NCI-H446 (cell line): ENCODE measurements at places on chromosomes 4 and X.

- no peak for DNase-seq
These were observed 1.2 kb upstream of the TREX2 start for GRCh38 chrX:153446950-153447580.

DNA sequence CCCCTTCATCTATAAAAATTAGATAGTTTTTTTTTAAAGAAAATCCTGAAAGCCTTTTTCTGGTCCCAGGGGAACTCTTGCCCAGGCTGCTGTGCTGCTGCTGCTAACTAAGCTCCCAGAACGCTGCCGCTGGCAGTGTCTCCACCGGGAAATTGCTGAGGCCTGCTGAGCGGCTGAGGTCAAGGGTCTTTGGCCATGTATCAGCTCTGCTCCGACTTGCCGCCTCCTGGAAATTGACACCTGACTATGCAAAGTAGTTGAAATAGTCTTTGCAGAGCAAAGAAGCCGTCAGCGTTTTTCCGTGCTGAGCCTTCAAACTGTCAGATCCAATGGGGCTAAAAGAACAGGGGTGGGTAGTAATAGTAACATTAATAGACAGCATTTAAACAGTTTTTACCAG, 839 bp downstream of the QDPR start:
- no peak for DNase-seq

GRCh38 chrX:106220177-106220576, 52.1 kb downstream of the PWWP3B start:
- no peak for DNase-seq

DNA sequence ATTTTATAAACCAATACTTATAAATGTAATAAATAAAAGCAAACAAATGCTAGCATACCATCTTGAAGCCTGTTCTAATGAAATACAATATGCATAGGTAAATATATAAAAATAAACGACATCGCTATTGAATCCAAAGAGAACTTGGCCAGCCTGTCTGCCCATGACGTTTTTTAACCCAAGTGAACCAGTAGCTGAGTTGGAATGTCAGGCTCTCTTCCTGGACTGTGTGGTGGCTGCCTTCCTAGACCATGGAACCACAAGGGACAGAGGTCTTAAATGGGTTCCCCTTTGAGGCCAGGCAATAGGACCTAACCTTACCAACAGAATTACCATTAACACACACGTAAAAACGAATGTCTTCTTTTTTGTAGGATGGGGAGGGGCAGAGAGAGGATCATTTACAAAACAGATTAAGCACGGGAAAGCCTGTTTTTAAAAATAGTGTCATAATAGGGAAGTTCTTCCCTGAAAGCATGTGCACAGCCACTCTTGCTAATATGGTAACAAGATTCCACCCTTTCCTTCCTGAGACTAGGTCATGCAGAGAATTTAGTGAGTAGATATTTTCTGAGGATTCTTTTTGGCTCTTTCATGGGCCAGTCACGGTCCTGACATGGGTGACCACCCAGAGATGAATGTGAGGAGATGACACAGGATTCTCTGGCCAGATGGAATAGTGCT, 69.4 kb upstream of the ACSL1 start:
- DNase-seq = no peak

- DNase-seq = peak; percentile 19
These were observed 391 bp upstream of the PHKA1 start for GRCh38 chrX:72714478-72714916.

- DNase-seq = no peak
These were observed 91.1 kb downstream of the PPP3CA start for GRCh38 chr4:101256222-101256621.

DNA sequence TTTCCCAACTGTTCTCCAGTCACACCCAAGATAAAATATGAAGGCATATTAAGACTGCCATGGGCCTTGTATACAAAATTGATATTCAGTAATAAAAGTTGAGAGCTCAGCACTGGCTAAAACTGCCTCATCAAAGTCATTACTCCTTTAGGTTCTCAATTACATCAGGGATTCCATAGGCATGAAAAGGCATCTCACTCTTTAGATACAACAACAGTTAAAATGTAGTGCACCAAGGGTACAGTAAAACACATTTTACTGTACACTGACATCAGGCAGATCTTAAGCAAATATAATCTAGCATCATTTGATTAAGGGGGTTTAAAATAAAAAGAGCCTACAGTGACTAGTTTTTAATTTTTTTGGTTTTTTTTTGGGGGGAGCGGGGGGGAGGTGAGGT, 107.7 kb downstream of the PPP3CA start:
- DNase-seq = no peak

DNA sequence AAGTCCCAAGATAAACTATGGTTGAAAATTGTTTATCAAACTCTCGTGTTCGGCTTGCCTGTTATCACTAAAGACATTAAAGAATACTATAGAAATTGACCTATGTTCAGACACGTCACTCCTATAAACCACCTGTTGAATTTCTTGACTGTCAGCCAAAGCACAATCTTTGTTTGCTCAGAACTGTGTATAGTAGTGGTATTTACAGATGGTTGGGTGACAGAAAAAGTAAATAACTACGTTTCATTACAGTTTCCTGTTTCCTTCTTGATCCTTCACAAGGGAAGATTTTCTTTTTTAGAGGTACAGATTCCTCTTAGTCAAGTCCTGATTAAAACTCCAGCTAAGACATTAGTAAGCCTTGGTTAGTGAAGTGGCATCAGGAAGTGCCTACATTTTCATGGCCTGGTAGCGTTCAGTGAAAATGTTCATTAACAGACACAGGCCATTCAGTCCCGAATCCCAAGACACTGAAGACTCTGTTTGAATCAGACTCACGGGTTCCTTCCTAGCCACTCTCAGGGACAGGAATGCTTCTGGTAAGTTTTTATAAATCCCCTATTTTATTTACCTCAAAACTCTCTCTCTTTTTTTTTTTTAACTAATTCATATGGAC, at the start of gene SMIM31:
Gene SMIM31 (plus strand): TSS at position 259 of the 616 bp plus-strand sequence. CDS start 16,313 bp downstream, outside the sequence.
- DNase-seq = no peak

DNA sequence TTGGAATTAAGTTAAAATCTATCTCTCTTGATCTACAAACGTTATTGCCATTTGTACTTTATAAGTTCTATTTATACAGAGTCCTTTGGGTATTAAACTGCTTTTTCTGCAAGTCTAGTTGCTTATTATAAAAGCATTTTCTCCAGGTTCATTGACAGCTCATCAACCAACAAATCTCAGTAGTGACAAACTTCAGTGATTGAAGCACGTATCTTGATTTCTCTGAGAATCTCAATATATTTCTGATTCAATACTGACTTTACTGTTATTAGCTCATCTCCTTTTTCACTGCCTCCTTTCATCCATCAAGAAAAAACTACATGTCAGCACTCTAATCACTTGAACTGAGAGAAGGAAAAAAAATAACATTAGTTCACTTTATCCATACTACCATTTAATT, 630.2 kb downstream of the ARAP2 start:
- no peak for DNase-seq

GRCh38 chr4:110793890-110794554, 171.1 kb upstream of the PITX2 start:
- peak; percentile 25 for DNase-seq

GRCh38 chrX:24332878-24333277, 19.0 kb upstream of the SUPT20HL2 start:
- DNase-seq = no peak

DNA sequence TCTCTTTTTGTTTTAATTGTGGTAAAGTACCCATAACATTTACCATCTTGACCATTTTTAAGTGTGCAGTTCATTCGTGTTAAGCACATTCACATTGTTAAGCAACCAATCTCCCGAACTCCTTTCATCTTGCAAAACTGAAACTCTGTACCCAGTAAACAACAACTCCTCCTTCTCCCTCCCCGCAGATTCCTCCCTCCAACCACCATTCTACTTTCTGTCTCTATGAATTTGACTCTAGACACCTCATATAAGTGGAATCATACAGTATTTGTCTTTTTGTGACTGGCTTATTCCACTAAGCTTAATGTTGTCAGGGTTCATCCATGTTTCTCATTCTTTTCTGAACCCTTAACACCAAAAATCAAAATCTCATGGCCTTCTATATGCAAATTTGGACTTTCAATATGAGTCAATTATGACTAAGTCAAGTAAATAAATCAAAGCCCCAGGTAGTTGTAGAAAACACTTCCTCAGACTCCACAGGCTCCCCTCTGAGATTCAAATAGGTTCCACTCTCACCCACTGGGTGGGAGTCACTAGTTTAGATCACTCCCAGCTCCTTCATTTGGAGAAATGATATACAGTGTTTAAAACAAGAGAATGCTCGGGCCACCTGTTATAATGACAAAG, 9.8 kb upstream of the RTL5 start:
- DNase-seq = no peak

DNA sequence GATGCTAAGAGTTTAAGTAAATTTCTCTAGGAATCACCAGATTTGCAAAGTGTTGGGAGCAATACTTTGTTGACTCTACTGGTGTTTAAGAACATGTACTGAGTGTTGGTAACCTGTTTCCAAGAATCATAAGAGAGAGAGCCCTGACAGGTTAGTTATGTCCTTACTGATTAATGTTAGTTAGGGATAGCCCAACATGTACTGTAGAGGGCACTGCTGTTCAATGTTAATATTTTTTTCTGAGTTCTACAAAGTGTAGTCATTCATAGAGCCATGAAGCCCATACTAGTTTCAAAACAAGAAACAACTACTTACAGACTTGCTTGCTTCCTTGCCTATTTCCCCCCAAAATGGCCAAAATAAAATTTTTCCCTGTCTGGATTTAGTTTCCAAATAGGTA, 11.9 kb downstream of the TMPRSS11D start:
- DNase-seq = peak; percentile 51

GRCh38 chrX:154317391-154317995, 21.9 kb downstream of the TKTL1 start:
- DNase-seq = peak; percentile 16

DNA sequence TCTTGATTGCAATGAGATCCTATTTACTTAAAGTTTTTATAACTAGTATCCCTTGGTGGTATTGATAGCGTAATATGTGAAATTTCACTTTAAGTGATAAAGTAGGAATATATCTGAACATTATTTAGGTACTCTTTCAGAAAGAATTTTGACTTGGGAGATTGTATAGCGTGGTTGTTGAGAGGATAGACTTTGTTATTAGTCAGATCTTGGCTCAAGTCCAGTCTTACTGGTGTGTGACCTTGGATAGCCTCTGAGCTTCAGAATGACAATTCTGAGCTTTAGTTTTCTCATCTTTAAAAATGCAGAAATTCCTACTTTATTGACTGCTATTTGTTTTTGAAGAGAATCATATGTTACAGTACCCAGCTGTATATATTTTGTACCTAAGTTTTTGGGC, 32.6 kb downstream of the DCK start:
- peak; percentile 63 for DNase-seq

DNA sequence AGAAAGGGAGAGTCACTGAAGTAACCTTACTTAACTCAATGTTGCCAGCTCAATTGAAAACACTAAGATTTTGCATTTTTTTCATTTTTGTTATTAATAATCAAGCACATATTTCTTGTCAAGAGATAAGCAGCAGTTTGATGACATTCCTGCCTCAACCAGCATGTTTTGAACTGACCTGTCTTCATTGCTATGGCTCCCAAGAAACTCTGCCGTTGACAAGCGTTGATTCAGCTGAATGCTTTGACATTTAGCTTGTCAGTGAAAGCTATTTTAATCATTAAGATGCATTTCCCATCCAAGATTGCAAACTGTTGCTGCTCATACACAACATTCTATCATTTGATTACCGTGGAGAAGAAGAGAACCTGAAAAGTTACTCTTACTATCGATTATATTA, 5.9 kb downstream of the NAA11 start:
- DNase-seq = no peak

- peak; percentile 46 for DNase-seq
These were observed 76.4 kb downstream of the CLCN4 start for GRCh38 chrX:10233173-10233572.

- peak; percentile 52 for DNase-seq
These were observed 866 bp upstream of the EMD start for GRCh38 chrX:154378059-154378798.

- DNase-seq = no peak
These were observed 11.8 kb upstream of the SHISA3 start for GRCh38 chr4:42385516-42385915.

- no peak for DNase-seq
These were observed 162.5 kb downstream of the GASK1B start for GRCh38 chr4:158010361-158010760.

GRCh38 chr4:150436598-150437370, 145.2 kb upstream of the MAB21L2 start:
- no peak for DNase-seq

- DNase-seq = no peak
These were observed 70.6 kb downstream of the MTMR1 start for GRCh38 chrX:150763810-150764209.

GRCh38 chr4:8865681-8866310, 5.8 kb downstream of the HMX1 start:
- DNase-seq = no peak

- no peak for DNase-seq
These were observed 184.5 kb downstream of the CLCN4 start for GRCh38 chrX:10341309-10341708.

- DNase-seq = no peak
These were observed 56.7 kb downstream of the ADGRG2 start for GRCh38 chrX:19065535-19065934.

GRCh38 chr4:184420881-184421416, 53.4 kb downstream of the IRF2 start:
- no peak for DNase-seq

GRCh38 chr4:183205709-183206108, 106.7 kb downstream of the WWC2 start:
- DNase-seq = no peak

DNA sequence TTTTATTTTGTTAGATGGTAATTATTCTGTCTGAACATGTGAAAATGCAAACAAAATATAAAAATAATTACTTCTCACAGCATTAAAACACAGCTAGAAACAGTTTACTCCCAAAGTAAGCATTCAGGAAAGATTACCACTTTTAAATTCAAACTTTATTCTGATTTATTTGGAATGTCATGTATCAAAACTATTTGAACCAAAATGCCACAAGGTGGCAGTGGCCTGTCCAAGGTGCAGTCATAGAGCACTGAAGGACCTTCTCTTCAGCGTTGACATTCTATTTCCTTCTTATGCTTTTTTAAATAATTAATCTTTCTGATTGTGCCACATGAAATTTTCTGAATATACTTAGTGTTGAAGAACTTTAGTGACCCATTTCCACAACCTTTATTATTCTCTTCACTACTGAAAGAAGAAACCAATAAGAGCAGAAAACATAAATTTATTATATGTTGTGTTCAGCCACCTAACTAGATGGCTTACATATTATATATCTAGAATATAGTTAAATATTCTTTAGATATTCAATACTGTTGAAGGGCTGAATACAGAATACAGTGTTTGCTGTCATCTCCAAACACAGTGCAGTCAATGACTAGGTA, 283.6 kb downstream of the CFAP299 start:
- DNase-seq = no peak

- no peak for DNase-seq
These were observed 36.4 kb upstream of the LCORL start for GRCh38 chr4:18057821-18058533.
